ENCODE measurements at places on chromosomes 3 and 15. TPM values are rescaled to one million over a fixed set of nuclear protein-coding genes. Genes with fewer than 3 reads are reported as not detected.

DNAH1 gene
- polyA plus RNA-seq = 1.4 TPM

DNA sequence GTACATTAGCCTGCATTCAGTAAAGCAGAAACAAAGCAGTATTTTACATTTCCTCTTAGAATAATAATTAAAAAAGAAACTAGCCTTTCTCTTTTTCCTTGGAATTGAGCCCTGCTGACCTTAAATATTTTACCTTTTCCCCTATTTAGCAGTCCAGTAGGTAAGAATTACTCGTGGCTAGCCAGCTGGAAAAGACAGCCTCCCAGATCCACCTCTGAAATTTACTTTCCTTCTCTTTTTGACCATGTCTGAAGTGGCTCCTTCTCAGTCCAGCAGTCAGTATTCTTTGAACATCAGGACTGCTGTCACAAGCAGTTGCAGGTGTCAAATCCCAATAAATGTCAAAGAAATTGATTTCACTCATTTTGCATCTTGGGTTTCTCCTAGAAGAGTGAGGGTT is 311.5 kb upstream of the DCBLD2 start:
- no peaks in the 10 kb centered on the region for H3K4me1 ChIP-seq
- H3K27me3 ChIP-seq = no peaks in the 10 kb centered on the region
- no peak overlapping the region for H3K4me3 ChIP-seq
- no peaks in the 10 kb centered on the region for H3K36me3 ChIP-seq
- no peak overlapping the region for H3K27ac ChIP-seq
- DNase-seq = no peak

GRCh38 chr15:63473999-63474809 is 30.2 kb upstream of the USP3 start:
- H3K4me1 ChIP-seq = peaks cover 6% of the 10 kb centered on the region
- DNase-seq = peak; percentile 67
- H3K27me3 ChIP-seq = no peaks in the 10 kb centered on the region

- H3K4me3 ChIP-seq = peak overlapping the region; percentile 70
- H3K4me1 ChIP-seq = peaks cover 43% of the 10 kb centered on the region
- H3K27ac ChIP-seq = peak overlapping the region; percentile 27
- peak; percentile 27 for DNase-seq
- H3K36me3 ChIP-seq = no peaks in the 10 kb centered on the region
These were observed 832 bp upstream of the CACNA1D start for GRCh38 chr3:53493595-53493962.
